ENCODE measurements at places on chromosomes 16 and 17.

GRCh38 chr16:63921737-63922295 lies 1200.0 kb downstream of the CDH11 start:
- DNase-seq = no peak

- DNase-seq = no peak
Measured at GRCh38 chr16:84528322-84528721, 23.9 kb upstream of the MEAK7 start.

DNA sequence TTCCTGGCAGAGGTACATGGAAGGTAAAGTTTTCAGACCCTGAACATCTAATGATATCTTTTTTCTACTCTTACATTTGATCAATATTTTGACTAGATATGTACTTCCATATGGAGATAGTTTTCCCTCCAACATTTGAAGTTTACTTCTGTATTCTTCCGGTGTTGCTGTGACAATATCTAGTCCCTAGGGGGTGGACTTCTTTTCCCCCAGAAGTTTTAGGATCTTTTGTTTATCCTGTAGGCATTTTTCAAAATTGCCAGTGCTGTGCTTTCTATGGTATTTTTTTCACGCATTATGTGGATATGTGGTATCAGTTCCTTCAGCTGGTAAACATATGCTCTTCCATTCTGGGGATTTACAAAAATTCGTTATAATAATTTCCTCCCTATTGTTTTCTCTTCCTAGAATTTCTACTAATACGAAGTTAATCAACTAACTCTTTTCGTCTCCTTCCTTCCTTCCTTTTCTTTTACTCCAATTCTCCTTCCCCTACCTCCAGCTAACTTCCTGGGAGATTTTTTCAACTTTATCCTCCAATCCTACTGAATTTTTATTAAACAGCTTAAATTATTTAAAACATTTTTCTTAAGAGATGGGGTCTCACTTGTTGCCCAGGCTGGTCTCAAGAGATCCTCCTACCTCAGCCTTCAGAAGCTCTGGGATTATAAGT lies 26.1 kb upstream of the ZNHIT3 start:
- no peak for DNase-seq

GRCh38 chr16:31052114-31052513 lies 18.8 kb downstream of the STX4 start:
- peak; percentile 85 for DNase-seq

GRCh38 chr16:52499060-52499440 lies 47.9 kb downstream of the TOX3 start:
- no peak for DNase-seq

DNA sequence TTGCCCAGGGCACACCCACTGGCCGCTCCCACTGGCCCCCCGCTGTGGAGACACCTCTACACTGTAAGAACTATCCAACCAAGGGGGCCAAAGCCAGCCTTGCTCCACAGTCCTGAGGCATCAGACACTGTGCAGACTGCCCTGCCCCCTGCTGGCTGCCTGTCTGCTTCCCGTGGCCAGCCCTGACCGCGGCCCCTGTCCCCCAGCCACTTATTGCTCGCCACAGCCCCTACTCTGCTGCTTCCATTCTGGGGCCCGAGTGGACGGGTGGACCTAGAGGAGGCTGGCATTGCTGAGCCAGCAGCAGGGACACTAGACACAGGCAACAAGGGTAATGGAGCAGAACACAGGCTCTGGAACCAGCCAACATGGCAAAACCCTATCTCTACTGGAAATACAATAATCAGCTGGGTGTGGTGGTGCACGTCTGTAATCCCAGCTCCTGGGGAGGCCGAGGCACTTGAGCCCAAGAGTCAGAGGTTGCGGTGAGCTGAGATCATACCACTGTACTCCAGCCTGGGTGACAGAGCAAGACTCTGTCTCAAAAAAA lies 19.7 kb upstream of the LRRC37A3 start:
- peak; percentile 63 for DNase-seq

DNA sequence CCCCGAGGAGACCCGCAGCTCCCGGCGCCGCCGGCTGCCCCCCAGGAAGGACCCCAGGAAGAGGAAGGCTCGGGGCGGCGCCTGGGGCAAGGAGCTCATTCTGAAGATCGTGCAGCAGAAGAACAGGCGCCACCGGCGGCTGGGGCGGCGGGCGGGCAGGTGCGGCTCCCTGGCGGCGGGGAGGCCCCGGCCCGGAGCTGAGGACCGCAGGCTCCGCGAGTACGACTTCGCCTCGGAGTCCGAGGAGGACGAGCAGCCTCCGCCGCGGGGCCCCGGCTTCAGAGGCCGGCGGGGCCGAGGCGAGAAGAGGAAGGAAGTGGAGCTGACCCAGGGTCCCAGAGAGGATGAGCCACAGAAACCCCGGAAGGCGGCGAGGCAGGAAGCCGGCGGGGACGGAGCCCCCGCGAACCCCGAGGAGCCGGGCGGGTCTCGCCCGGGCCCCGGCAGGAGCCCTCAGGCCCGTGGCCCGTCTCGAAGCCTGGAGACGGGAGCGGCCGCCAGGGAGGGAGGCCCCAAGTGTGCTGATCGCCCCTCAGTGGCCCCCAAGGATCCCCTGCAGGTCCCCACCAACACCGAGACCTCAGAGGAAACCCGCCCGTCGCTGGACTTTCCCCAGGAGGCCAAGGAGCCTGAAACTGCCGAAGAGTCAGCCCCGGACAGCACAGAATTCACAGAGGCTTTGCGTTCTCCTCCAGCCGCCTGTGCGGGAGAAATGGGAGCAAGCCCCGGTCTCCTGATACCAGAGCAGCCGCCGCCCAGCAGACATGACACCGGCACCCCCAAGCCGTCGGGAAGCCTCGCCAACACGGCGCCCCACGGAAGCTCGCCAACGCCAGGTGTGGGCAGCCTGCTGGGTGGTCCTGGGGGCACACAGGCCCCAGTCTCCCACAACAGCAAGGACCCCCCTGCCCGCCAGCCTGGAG lies 22.3 kb upstream of the ZFPM1 start:
- DNase-seq = peak; percentile 49

DNA sequence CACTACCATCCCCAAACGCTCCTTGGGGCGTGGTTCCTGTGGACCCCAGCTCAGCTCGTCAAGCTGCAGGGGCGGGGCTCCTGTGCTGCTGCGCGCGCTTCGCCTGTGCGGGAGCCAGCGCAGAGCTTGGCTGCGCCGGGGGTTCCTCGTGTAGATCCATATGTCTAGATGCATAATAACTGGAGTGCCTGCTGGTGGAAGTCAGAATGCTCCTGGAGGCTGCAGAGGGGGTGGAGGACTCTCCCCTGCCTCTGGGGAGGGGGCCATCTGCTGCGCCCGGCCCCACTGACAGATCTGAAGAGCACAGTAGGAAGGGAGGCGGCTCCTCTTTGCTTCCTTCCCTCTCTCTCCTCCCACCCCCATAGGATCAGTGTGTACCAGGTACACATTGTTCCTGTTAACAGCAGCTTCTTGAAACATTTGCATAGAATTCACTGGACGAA lies 4.6 kb downstream of the RASD1 start:
- no peak for DNase-seq

- DNase-seq = no peak
Measured at GRCh38 chr16:21628772-21629171, 23.6 kb downstream of the IGSF6 start.

- no peak for DNase-seq
Measured at GRCh38 chr17:74078363-74078941, 125.0 kb upstream of the RPL38 start.

- DNase-seq = peak; percentile 33
Measured at GRCh38 chr17:64020056-64020766, at the start of gene ICAM2. Gene ICAM2, minus strand, starts transcription at chr17:64020633. Its CDS starts 13,942 bp downstream, at chr17:64006691.

- DNase-seq = no peak
Measured at GRCh38 chr17:29107933-29108822, 65.2 kb downstream of the PIPOX start.

Data from inflammatory macrophage treated with lipopolysaccharide for 1 hour (primary cell).